ENCODE measurements at places on chromosomes 16 and 17. TPM values are rescaled to one million over a fixed set of nuclear protein-coding genes. Genes with fewer than 3 reads are reported as not detected.

Gene SLC16A13
- total RNA-seq = 5.2 TPM

Gene FOXF1
- total RNA-seq = 13.3 TPM

Gene ZFP90
- 24.9 TPM for total RNA-seq

Gene COPZ2
- total RNA-seq = 15.9 TPM

Gene GRAP
- 47.5 TPM for total RNA-seq

Gene HSPB9
- not detected for total RNA-seq

Gene BORCS6
- total RNA-seq = 9.8 TPM

Gene GUCY2D
- total RNA-seq = not detected

Gene ACSM2A
- total RNA-seq = not detected

Gene PRSS8
- total RNA-seq = not detected

Gene STXBP4
- total RNA-seq = 3.5 TPM

Gene KRTAP3-1
- not detected for total RNA-seq

Gene STAT5A
- 16.0 TPM for total RNA-seq

Gene PSME3IP1
- total RNA-seq = 58.0 TPM

Gene SPATA32
- not detected for total RNA-seq

Gene SPNS2
- total RNA-seq = 69.0 TPM

Gene CNGB1
- not detected for total RNA-seq

Gene KRTAP9-8
- not detected for total RNA-seq
